Neural crest cell (in vitro differentiated cells): ENCODE measurements at places on chromosomes 1 and 21. TPM values are rescaled to one million over a fixed set of nuclear protein-coding genes. Genes with fewer than 3 reads are reported as not detected.

- peak overlapping the region; percentile 97 for H3K27ac ChIP-seq
- DNase-seq, result no peak
- peaks cover 9% of the 10 kb centered on the region for H3K36me3 ChIP-seq
- H3K4me3 ChIP-seq, result peak overlapping the region; percentile 97
- peaks cover 26% of the 10 kb centered on the region for H3K4me1 ChIP-seq
- peaks cover 6% of the 10 kb centered on the region for H3K27me3 ChIP-seq
Observed at GRCh38 chr1:226061068-226061840, 1.3 kb upstream of the H3-3A start.

DNA sequence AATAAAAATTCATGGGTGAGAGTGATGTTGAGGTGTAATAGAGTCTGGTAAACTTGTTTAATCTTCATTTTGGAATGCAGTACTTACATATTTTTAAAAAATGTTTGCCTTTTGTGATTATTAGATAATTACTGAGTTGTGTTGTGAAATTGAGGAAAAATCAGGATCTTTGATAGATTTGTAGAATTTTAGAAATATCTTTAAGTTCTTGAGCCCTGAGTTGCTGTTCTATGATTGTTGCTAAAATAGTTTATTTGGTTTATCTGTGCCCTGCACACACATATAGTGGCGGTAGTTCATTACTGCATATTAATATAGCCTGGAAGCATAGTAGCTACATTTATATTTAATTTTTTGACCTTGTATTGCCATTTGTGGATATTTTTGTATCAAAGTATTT, 1.6 kb downstream of the B3GALT2 start:
- H3K4me1 ChIP-seq, result peaks cover 41% of the 10 kb centered on the region
- H3K27ac ChIP-seq, result peak overlapping the region; percentile 5
- peak overlapping the region; percentile 33 for H3K4me3 ChIP-seq
- no peaks in the 10 kb centered on the region for H3K27me3 ChIP-seq
- no peaks in the 10 kb centered on the region for H3K36me3 ChIP-seq

- H3K27ac ChIP-seq, result no peak overlapping the region
- H3K27me3 ChIP-seq, result no peaks in the 10 kb centered on the region
- H3K4me3 ChIP-seq, result no peak overlapping the region
- H3K4me1 ChIP-seq, result peaks cover 22% of the 10 kb centered on the region
- DNase-seq, result no peak
Observed at GRCh38 chr1:199448646-199449045, 578.9 kb upstream of the NR5A2 start.

DNA sequence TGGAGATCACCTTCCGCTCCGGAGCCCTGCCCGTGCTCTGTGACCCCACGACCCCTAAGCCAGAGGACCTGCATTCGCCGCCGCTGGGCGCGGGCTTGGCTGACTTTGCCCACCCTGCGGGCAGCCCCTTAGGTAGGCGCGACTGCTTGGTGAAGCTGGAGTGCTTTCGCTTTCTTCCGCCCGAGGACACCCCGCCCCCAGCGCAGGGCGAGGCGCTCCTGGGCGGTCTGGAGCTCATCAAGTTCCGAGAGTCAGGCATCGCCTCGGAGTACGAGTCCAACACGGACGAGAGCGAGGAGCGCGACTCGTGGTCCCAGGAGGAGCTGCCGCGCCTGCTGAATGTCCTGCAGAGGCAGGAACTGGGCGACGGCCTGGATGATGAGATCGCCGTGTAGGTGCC, 9.6 kb downstream of the SPATA46 start:
- H3K27me3 ChIP-seq, result no peaks in the 10 kb centered on the region
- no peaks in the 10 kb centered on the region for H3K36me3 ChIP-seq
- H3K4me1 ChIP-seq, result peaks cover 1% of the 10 kb centered on the region
- no peak overlapping the region for H3K4me3 ChIP-seq
- no peak for DNase-seq
- H3K27ac ChIP-seq, result no peak overlapping the region

Gene FAM72C
- 5.1 and 7.1 TPM in 2 replicates for total RNA-seq

Gene CD101
- total RNA-seq, result 3.7 and 4.3 TPM in 2 replicates

DNA sequence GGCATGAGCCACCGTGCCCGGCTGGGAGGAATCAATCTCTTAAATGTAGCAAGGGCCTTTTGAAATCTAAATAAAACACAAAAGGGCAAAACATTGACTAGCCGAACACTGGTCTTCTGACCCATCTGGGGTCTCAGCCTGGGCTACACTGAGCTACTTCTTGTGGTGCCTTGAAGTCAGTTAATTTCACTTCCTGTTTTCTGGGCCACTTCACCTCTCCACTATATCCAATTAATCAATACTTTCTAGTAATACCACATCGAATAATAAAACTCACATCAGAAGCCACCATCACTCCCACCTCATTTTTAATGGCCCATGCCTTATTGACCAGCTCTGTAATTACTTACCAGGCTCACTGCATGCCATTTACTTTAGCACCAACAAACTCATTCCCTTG, 138.0 kb upstream of the SAMSN1 start:
- H3K4me1 ChIP-seq, result peaks cover 4% of the 10 kb centered on the region
- no peak for DNase-seq
- H3K27me3 ChIP-seq, result no peaks in the 10 kb centered on the region
- no peak overlapping the region for H3K27ac ChIP-seq
- no peak overlapping the region for H3K4me3 ChIP-seq
- no peaks in the 10 kb centered on the region for H3K36me3 ChIP-seq

DNA sequence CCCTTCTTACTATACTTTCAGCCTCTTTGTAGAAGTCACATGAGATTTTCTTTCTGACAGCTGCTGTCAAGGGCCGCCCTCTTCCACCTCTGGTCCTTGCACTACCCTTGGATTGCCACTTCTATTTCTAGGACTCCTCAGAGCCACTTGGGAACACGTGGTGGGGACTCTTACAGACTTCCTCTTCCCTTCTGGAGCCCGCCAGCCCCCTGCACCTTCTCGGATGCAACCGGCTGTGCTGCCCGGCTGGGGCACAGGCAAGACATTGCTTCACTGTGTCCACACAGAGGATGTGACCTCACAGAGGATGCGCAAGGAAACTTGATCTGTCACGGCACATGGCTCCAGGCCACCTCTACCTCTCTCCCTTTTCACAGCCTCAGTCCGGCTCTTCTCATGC, 2.4 kb upstream of the IKBKE start:
- H3K27ac ChIP-seq, result peak overlapping the region; percentile 79
- H3K4me3 ChIP-seq, result peak overlapping the region; percentile 61
- H3K36me3 ChIP-seq, result no peaks in the 10 kb centered on the region
- peaks cover 60% of the 10 kb centered on the region for H3K4me1 ChIP-seq
- no peak for DNase-seq

- H3K4me3 ChIP-seq, result no peak overlapping the region
- no peak for DNase-seq
- no peak overlapping the region for H3K27ac ChIP-seq
- no peaks in the 10 kb centered on the region for H3K27me3 ChIP-seq
- peaks cover 7% of the 10 kb centered on the region for H3K4me1 ChIP-seq
- H3K36me3 ChIP-seq, result no peaks in the 10 kb centered on the region
Observed at GRCh38 chr1:151585622-151586021, 26.2 kb upstream of the SNX27 start.

DNA sequence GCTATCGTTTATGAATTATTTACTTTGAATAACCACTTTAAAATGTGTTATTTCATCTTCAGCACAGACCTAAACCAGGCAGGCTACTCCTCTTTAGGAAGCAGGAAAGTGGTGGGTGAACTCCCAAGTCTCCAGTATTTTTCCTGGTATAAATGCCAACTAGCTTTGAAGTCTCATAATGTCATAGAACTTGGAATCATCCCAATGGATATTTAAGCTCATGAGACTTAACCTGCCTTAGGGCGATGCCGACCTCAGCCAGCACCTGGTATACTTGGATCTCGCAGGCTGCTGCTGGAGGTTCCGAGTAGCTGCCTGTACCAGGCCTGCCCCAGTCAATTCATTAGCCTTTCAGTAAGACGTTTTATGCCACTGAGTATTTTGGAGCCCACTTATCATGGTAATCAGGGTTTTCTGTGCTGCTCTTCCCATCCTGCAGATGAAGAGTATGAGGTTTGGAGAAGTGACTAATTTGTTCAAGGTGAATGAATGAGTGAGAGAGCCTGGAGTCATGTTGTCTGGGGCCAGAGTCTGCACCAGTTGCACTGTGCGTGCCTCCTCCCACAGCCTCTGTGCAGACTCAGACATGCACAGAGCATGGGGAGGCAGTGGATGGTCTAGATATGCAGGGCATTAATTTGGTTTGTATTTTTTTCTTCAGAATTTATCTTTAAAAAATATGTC, 34.9 kb downstream of the VANGL1 start:
- H3K27ac ChIP-seq, result peak overlapping the region; percentile 9
- no peak overlapping the region for H3K4me3 ChIP-seq
- H3K36me3 ChIP-seq, result peaks cover 4% of the 10 kb centered on the region
- H3K27me3 ChIP-seq, result peaks cover 55% of the 10 kb centered on the region

GRCh38 chr1:82329226-82329625, 528.5 kb downstream of the ADGRL2 start:
- H3K4me3 ChIP-seq, result no peak overlapping the region
- H3K36me3 ChIP-seq, result no peaks in the 10 kb centered on the region
- H3K27ac ChIP-seq, result peak overlapping the region; percentile 32
- DNase-seq, result no peak
- H3K27me3 ChIP-seq, result no peaks in the 10 kb centered on the region

- peaks cover 4% of the 10 kb centered on the region for H3K36me3 ChIP-seq
- H3K27ac ChIP-seq, result no peak overlapping the region
- no peak overlapping the region for H3K4me3 ChIP-seq
Observed at GRCh38 chr1:246573491-246573890, 7.2 kb downstream of the CNST start.
